Endodermal cell (in vitro differentiated cells): ENCODE measurements at places on chromosomes 13 and 19.
A peak's percentile ranks its signal among the peaks of the same experiment; 100 is the strongest.

GRCh38 chr19:18656337-18657086 is 19.7 kb downstream of the KLHL26 start:
- DNase-seq, result peak; percentile 42

DNA sequence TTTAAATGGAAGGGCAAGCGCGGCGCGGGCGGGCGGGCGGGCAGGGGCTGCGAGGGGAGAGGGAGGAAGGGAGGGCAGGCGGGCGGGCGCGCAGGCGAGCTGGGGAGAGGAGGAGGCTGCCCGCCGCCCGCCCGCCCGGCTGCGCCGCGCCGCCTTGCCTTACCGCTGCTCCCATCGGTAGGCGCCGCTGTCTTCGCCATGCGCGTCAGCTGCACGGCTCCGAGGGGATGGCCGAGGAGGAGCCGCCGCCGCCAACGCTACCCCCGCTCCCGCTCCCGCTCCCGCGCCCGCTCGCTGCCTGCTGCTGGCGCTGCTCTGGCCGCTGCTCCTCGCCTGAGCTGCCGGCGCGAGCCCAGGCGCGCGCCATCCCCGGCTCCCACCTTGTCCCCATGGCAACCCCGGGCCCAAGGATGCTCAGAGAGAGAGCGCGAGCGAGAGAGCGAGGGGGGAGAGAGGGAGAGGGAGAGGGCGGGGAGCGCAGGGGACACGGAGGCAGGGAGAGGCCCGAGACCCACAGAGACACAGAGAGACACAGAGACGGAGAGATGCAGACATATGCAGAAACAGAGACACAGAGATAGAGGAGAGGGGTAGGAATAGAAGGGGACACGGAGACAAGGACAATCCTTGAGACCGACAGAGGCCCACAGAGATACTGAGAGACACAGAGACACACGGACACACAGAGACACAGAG is 40.3 kb downstream of the DEDD2 start:
- DNase-seq, result peak; percentile 91

- peak; percentile 79 for DNase-seq
Measured at GRCh38 chr13:23599083-23599925, 29.1 kb downstream of the TNFRSF19 start.

GRCh38 chr19:3826163-3826562 is 40.0 kb upstream of the MATK start:
- DNase-seq, result no peak

DNA sequence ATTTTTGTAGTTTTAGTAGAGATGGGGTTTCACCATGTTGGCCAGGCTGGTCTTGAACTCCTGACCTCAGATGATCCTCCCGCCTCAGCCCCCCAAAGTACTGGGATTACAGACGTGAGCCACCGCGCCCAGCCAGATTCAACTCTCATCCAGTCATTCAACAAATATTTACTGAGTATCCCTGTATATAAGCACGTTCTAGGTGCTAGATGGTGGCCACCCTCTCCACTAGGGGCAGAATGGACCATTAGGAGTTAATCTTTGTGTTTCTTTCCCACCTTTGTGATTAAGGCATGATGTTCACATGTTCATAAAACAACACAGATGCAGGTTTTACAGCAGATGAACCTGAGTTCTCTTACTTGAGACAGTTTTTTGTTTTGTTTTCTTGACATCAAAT is 7.3 kb downstream of the SHKBP1 start:
- DNase-seq, result no peak

GRCh38 chr13:92989301-92989700 is 237.3 kb upstream of the GPC6 start:
- DNase-seq, result no peak

- no peak for DNase-seq
Measured at GRCh38 chr19:5360003-5360780, 19.6 kb upstream of the PTPRS start.

- peak; percentile 55 for DNase-seq
Measured at GRCh38 chr13:61255040-61255796, 160.4 kb downstream of the PCDH20 start.

GRCh38 chr13:101018720-101019119 is 344.1 kb upstream of the TMTC4 start:
- DNase-seq, result no peak

DNA sequence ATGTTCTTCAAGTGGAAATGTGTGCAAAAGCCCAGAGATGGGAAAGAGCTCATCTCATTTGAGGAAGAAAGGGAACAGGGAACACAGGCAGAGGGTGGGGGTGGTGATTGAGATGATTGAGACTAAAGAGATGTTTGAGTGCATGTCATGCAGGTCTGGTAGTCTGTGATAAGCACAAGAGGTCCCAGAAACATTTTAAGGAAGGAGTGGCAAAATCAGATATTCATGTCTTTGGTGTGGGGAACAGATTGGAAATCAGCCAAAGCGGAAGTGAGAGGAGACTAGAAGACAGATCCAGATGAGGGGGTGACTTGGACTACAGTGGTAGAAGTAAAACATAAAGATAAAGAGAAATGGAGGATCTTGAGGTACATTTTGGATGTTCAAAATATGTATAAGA is 39.4 kb upstream of the DACH1 start:
- DNase-seq, result no peak

DNA sequence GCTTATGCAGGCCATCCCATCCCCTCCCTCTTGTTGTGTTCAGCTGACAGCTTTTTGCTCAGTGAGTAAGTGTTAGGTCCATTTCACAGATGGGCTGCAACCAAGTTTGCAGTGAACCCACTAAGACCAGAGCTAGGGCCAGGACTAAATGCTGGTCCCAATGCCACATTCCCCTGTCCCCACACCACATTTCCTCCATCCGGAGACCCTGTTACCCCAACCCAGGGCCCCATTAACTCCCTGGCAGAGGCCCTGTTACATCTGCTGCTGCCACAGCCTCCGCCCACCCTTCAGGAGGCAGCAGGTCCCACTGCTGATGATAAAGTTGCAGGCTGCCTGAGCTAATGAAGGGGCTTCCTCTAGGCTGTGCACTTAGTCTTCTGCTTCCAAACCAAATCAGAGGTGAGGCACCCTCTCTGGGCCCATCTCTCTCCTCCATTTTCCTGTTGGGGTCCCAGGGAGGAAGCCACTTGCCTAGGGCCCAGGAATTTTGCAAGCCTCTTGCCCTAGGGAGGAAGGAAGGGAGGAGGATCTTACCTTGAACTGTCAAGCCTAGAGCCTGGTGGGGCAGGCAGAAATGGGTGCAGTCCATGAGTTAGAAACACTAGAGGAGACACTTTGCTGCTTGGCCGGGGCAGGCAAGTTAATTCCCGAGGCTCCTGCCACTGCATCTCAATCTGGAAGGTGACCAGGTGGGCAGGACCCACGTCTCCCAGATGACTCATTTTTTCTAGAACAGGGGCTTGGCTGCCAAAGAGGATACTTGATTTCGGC is 3.4 kb upstream of the USF2 start:
- DNase-seq, result peak; percentile 49

DNA sequence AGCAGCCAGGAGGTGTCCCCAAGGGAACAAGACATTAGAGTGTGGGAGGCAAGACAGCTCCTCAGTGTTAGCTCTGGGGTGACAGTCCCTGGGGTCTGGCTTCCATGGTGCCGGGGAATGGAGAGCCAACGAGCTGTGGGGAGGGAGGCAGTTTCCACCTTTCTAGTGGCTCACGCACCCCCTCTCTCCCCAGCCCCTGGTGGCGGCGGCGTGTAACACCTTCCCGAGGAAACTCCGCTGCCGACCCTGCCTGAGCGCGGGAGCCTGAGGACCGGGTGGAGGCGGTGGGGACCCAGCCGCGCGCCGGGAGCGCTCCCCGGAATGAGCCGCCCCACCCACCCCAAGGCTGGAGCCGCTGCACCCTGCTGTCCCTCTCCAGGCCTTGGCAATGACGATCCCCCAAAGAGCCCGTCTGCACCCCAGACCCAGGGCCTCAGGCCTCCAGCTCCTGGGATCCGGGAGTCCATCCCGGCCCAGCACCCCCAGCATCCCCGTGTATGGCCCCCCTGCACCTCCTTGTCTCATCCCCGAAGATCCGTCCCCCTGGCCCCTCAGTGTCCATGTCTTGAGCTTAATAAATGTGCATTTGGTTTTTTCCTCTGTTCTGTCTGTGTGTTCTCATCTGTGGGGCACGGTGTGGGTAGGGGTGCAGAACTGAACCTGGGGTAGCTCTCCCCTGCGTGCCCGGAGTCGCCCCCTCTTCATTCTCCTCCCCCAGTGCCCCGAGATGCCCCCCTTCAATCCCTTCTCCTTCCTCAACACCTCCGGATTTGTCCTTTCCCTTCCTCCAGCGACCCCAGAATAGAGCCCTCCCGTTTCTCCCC is 622 bp upstream of the FXYD5 start:
- DNase-seq, result peak; percentile 88

DNA sequence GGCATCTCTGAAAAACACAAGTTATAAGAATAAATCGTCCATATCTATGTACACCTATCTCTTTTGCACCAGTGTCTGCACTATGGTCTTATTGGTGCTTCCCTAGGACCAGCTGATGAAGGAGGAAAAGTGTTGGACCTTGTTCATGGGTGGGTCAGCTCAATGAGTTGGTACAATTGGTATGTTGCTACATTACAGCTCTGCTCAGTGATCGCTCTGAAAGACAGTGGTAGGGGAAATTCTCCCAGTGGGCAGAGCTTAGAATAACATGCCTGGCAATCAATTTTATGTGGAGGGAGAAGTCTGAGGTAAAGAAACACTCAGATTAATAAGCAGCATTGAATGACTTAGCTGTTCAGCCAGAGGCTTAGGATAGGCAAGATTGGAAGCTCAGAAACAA is 138.7 kb upstream of the KL start:
- DNase-seq, result no peak

DNA sequence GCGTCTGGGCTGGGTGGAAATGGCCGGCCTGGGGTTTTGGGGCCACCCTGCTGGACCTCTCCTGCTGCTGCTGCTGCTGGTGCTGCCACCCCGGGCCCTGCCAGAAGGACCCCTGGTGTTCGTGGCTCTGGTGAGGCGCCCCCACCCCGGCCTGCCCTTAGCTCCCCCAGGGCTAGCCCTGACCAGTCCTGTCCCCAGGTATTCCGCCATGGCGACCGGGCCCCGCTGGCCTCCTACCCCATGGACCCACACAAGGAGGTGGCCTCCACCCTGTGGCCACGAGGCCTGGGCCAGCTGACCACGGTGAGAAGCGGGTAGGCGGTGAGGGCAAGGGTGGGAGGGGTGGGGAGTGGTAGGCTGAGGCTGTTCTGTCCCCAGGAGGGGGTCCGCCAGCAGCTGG is at the start of gene ACP4:
Gene ACP4 (plus strand): TSS at position 20 of the 400 bp plus-strand sequence. CDS start 0 bp downstream, at position 20.
- DNase-seq, result no peak

DNA sequence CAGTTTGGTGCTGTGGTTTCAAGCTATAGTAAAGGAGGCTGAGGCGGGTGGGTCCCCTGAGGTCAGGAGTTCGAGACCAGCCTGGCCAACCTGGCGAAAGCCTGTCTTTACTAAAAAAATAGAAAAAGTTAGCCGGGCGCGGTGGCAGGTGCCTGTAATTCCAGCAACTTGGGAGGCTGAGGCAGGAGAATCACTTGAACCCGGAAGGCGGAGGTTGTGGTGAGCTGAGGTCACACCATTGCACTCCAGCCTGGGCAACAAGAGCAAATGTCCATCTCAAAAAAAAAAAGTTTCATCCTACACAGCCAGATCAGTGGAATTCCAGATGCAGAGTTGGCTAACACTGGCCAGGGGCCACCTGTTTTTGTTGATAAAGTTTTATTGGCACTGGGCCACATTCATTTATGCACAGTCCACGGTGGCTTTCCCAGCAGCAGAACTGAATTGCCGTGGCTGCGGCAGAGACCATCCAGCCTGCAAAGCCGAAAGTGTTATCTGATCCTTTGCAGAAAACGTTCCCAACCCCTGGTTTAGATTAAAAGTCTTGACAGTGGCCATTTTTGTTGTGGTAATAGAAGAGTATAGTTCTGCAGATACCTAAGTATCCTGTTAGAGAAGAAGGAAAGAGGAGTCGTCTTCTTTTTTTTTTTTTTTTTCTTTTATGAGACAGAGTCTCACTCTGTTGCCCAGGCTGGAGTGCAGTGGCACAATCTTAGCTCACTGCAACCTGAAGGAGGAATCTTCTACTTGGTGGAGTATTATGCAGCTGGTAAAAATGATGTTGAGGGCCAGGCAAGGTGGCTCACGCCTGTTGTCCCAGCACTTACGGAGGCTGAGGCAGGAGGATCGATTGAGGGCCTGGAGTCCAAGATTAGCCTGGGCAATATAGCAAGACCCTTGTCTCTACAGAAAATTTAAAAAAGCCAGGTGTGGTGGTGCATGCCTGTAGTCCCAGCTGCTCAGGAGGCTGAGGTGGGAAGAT is 8.7 kb downstream of the NCLN start:
- DNase-seq, result no peak

GRCh38 chr13:106906426-106906996 is 338.6 kb upstream of the ARGLU1 start:
- no peak for DNase-seq

DNA sequence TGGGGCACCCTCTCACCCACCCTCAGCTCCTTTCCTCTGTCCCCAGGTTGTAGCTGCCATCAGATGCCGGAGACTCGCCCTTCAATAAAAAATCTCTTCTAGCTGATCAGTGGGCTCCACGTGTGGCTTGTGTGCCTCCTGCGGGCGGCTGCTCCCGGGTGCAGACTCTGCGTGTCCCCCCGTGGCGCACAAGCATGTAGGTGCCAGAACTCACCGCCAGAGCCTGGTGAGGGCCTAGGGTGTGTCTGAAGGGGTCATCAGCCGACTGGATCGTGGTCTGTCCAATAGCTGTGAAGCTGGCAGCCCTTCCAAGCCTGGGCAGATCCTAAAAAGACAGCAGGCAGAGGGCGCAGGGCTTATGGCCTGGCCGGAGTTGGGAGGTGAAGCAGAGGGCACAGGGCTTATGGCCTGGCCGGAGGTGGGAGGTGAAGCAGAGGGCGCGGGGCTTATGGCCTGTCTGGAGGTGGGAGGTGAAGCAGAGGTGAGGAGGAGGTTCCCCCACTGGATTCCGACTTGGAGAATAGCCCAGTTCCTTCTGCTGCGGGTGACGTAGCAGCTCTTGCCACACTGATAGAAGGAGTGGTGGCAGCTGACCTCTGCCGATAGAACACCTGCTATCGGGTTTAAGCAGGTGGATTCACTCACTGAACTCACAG is 11.7 kb downstream of the NOP53 start:
- no peak for DNase-seq

- DNase-seq, result no peak
Measured at GRCh38 chr19:47714339-47714738, 1.1 kb downstream of the EHD2 start.
